Adrenal gland (tissue), 19 donors: ENCODE measurements at places on chromosomes 1 and 21.

- H3K27me3 ChIP-seq: no peaks in the 10 kb centered on the region
- H3K4me1 ChIP-seq: no peaks in the 10 kb centered on the region
- no peak overlapping the region for H3K4me3 ChIP-seq
- H3K36me3 ChIP-seq: no peaks in the 10 kb centered on the region
- no peak for DNase-seq
These were observed 9.8 kb upstream of the IRF2BP2 start for GRCh38 chr1:234619794-234620247.

DNA sequence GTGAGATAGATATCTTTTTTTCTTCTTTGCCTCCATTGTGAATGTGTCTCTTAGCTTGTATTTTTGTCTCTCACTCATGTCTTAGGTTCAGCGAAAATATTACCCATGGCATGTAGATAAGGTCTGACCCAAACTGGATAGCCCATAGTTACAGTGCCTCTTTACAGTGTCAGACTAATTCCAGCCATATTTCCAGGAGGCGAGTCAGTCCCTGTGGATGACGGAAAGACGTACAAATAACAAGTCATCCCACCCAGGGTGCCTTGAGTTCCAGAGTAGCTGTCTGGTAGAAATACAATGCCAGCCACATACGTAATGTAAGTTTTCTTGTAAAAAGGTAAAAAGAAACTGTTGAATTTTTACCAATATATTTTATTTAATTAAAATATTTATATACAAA is 157.3 kb downstream of the ZNF281 start:
- H3K4me3 ChIP-seq: no peak overlapping the region
- H3K4me1 ChIP-seq: no peaks in the 10 kb centered on the region
- H3K36me3 ChIP-seq: no peaks in the 10 kb centered on the region
- H3K27ac ChIP-seq: no peak overlapping the region

GRCh38 chr1:53644909-53645689 is 93.9 kb downstream of the GLIS1 start:
- no peaks in the 10 kb centered on the region for H3K36me3 ChIP-seq
- no peak overlapping the region for H3K4me3 ChIP-seq
- H3K27me3 ChIP-seq: no peaks in the 10 kb centered on the region
- no peak for DNase-seq
- H3K27ac ChIP-seq: no peak overlapping the region

- H3K4me3 ChIP-seq: no peak overlapping the region
- H3K27me3 ChIP-seq: no peaks in the 10 kb centered on the region
- no peak overlapping the region for H3K27ac ChIP-seq
- no peaks in the 10 kb centered on the region for H3K4me1 ChIP-seq
These were observed 119.0 kb downstream of the LEPR start for GRCh38 chr1:65539266-65540131.

GRCh38 chr1:219659005-219659600 is 46.2 kb upstream of the ZC3H11B start:
- no peak overlapping the region for H3K27ac ChIP-seq
- H3K36me3 ChIP-seq: no peaks in the 10 kb centered on the region
- H3K4me1 ChIP-seq: no peaks in the 10 kb centered on the region
- no peak for DNase-seq
- H3K27me3 ChIP-seq: no peaks in the 10 kb centered on the region

GRCh38 chr1:231801042-231801585 is 174.5 kb downstream of the DISC1 start:
- H3K4me3 ChIP-seq: no peak overlapping the region
- no peak overlapping the region for H3K27ac ChIP-seq
- H3K36me3 ChIP-seq: no peaks in the 10 kb centered on the region
- no peak for DNase-seq

GRCh38 chr1:184747089-184747955 is 7.3 kb downstream of the EDEM3 start:
- DNase-seq: no peak
- H3K27ac ChIP-seq: no peak overlapping the region
- no peak overlapping the region for H3K4me3 ChIP-seq
- H3K27me3 ChIP-seq: no peaks in the 10 kb centered on the region
- H3K4me1 ChIP-seq: peaks cover 55% of the 10 kb centered on the region

GRCh38 chr1:113929750-113930498 is 800 bp downstream of the HIPK1 start:
- H3K4me3 ChIP-seq: peak overlapping the region; percentile 76
- H3K27me3 ChIP-seq: no peaks in the 10 kb centered on the region
- no peaks in the 10 kb centered on the region for H3K36me3 ChIP-seq
- H3K27ac ChIP-seq: peak overlapping the region; percentile 69
